Activated CD4-positive, alpha-beta T cell treated with anti-CD3 and anti-CD28 coated beads, Interleukin-2, amount 50 U/mL, for 1 hour (primary cell): ENCODE measurements at places on chromosomes 13 and 19.

DNA sequence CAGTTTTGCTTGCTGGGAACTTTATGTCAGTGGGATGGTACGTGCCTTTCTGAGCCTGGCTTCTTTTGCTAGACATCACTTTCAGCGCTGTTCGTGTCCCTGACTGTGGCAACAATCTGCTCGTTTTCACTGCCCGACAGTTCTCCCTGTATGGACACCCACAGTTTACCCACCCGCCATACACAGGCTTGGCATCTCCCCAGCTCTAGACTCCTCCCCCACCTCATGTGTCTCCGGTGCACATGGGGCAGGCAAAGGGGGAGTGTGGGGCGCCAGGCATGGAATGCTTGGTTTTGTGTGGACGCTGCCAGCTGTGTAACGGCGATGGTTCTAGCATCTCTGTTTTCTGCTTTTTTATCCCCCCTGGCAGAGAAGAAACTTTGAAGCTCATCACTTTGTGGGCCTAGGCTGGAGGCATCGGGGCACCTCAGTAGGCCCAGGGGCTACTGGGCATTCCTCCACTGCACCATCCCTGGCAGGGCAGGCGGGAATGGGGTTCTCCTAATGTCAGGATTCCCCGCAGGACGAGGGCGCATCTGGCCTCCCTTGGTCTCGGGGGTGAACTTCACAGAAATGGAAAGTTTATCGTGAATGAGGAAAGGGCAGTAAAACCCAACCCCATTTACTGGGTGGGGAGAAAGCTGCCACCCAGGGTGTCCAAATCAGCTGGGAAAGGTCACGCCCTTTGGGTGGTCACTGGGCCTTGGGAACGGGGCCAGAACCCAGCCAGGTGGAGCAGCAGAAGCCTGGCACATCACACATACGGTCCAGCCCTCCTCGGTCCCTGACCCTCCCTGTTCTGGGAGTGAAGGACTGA lies 60.8 kb downstream of the CEBPG start:
- DNase-seq, result no peak

DNA sequence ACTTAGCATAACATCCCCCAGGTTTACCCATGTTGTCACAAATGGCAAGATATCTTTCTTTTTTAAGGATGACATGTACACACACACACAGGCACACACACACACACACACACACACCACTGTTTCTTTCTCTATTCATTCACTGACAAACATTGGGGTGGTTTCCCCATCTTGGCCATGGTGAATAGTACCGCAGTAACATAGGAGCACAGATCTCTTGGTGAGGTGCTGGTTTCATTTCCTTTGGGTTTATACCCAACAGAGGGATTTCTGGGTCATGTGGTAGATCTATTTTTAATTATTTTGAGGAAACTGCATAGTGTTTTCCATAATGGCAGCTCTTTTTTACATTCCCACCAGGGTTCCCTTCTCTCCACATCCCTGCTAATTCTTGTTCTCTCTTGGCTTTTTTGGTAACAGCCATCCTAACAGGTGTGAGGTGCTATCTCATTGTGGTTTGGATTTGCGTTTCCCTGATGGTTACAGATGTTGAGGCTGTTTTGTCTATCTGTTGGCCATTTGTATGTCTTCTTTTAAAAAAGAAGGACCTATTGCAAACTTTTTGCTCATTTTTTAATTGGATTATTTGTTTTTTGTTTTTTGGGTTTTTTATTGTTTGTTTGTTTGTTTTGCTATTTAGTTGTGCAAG lies 251.7 kb upstream of the IRS2 start:
- no peak for DNase-seq

GRCh38 chr13:47904241-47904640 lies 96.8 kb downstream of the SUCLA2 start:
- DNase-seq, result no peak

GRCh38 chr13:44132710-44133109 lies 240.9 kb upstream of the SERP2 start:
- DNase-seq, result no peak

- DNase-seq, result no peak
Measured at GRCh38 chr19:50420808-50421207, 2.1 kb downstream of the SPIB start.

DNA sequence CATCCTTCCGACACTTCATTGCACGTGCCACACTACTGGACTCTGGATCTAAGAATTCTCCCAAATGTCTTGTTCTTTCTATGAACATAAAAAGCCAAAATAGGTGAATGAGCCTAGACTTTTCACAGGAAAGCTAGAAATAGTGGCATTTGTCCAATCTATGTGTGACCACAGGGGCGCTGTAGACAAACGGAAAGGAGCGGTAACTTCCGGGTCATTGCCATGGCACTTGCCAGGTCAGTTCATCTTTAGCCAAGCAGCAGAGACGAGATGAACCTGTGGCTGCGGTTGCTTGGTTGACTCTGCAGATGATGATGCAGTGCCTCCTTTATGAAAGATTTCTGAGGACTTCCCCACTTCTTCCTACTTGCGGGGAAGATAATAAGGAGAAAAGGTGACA lies 65.6 kb downstream of the ADGRE1 start:
- DNase-seq, result no peak

DNA sequence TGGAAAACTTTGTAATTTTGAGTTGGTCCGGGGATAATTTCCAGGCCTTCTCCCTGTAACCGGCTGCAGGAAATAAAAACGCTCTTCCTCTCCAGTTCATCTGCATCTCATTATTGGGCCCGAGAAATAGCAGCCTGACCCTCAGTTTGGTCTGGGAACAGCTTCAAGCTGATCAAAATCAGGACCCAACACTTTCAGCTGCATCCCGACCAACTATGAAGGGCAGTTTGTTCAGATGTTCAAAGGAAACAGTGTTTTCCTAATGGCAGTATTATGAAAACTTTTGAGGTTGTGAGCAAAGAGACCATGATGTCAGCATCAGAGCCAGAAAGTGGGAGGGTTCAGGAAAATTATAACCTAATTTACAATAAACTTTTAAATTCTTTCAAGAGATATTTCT lies 35.7 kb downstream of the STK24 start:
- DNase-seq, result no peak

- DNase-seq, result no peak
Measured at GRCh38 chr13:70613295-70613694, 505.0 kb upstream of the KLHL1 start.

- DNase-seq, result peak; percentile 69
Measured at GRCh38 chr19:43594710-43595604, 977 bp downstream of the IRGQ start.

- peak; percentile 54 for DNase-seq
Measured at GRCh38 chr19:3276341-3276799, 51.9 kb downstream of the CELF5 start.

DNA sequence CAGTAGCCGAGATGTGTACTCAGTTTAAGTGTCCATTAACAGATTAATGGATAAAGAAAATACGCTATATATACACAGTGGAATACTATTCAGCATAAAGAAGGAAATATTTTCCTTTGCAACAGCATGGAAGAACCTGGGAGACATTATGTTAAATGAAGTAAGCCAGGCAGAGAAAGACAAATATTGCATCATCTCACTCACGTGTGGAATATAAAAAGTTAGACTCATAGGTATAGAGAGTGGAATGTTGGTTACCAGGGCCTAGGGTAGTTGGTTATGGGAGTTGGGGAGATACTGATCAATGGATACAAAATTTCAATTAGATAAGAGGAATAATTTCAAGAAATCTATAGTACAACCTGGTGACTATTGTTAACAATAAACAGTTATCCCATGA lies 210.1 kb downstream of the MAB21L1 start:
- no peak for DNase-seq

GRCh38 chr13:22862478-22862877 lies 318.3 kb upstream of the SGCG start:
- DNase-seq, result no peak
